ENCODE measurements at places on chromosomes 12 and 14.
A peak's percentile ranks its signal among the peaks of the same experiment; 100 is the strongest.

- DNase-seq = peak; percentile 64
These were observed 58.0 kb downstream of the FAR2 start for GRCh38 chr12:29207120-29207519.

- DNase-seq = no peak
These were observed 122.5 kb downstream of the CAND1 start for GRCh38 chr12:67391656-67392055.

DNA sequence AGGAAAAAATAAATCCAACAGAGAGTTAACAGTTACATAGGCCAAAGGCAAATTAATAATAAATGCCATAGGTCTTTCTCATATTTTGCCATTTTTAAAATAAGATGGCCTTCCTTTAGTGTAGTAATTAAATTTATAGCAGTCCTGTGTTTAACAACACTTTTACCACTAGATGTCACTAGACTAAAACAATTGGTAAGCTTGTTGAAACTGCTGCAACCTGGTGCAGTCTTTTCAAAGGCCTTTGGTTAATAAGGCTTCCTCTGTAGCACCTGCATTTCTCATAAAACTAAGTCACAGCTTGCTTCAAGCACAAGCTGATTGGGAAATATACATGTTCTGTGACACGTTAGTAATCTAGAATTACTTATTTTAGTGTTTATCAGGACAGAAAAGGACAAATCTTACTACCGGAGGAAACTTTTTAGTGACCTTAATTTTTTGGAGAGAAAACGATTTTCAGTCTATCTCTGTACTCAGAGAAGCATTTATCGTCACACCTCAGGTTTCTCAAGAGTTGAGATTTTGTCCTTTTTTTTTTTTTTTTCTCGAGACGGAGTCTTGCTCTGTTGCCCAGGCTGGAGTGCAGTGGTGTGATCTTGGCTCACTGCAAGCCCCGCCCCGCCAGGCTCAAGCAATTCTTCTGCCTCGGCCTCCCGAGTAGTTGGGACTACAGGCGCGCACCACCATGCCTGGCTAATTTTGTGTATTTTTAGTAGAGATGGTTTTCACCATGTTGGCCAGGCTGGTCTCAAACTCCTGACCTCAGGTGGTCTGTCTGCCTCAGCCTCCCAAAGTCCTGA, 20.0 kb downstream of the BORCS5 start:
- DNase-seq = peak; percentile 86

GRCh38 chr12:51823875-51824565, 24.5 kb downstream of the FIGNL2 start:
- DNase-seq = peak; percentile 81

- no peak for DNase-seq
These were observed 154.5 kb upstream of the FKBP4 start for GRCh38 chr12:2640281-2640680.

- no peak for DNase-seq
These were observed 217.9 kb downstream of the PIK3C2G start for GRCh38 chr12:18479256-18479655.

GRCh38 chr14:32366256-32366879, 37.3 kb downstream of the AKAP6 start:
- DNase-seq = no peak

GRCh38 chr14:50091240-50091913, 25.0 kb downstream of the VCPKMT start:
- DNase-seq = no peak

GRCh38 chr12:49052451-49053208, 8.0 kb downstream of the KMT2D start:
- no peak for DNase-seq

- no peak for DNase-seq
These were observed 167.9 kb downstream of the PAX9 start for GRCh38 chr14:36829547-36829946.

DNA sequence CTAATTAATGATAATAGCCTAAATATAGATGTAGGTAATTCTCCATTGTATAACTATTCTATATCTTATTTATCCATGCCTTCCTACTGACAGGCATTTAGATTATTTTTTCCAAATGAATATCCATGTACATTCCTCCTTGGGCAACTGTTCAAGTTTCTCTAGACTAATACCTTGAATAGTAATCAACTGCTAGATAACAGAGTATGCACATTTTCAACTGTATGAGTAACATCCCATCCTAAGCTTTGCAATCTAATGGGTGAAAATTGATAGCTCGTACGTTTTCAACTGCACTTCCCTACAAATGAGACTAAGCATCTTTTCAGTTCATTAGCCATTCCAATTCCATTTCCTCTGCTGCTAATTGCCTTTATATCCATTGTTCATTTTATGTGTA, 37.0 kb downstream of the YAF2 start:
- DNase-seq = no peak

GRCh38 chr12:95304673-95305198, 87.1 kb downstream of the VEZT start:
- no peak for DNase-seq

DNA sequence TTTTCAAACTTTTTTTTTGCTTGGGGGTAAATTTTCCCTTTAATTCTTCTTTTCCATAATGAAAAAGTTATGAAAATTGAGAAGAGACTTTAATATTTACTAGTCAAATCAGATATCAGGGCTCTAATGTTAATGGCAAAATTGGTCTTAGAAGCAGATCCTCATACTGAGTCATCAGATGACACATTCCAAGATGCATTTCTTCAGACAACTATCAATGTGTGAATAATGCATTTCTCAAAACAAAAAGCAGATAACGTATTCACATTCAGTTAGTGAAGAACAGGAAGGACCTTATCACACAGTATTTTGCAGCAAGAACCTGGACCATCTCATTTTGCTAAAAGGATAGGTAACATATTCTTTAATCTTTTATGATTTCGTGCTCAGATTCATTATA, 130.7 kb downstream of the GPHN start:
- peak; percentile 52 for DNase-seq

GRCh38 chr12:9895215-9895971, 14.1 kb downstream of the KLRF2 start:
- DNase-seq = no peak

DNA sequence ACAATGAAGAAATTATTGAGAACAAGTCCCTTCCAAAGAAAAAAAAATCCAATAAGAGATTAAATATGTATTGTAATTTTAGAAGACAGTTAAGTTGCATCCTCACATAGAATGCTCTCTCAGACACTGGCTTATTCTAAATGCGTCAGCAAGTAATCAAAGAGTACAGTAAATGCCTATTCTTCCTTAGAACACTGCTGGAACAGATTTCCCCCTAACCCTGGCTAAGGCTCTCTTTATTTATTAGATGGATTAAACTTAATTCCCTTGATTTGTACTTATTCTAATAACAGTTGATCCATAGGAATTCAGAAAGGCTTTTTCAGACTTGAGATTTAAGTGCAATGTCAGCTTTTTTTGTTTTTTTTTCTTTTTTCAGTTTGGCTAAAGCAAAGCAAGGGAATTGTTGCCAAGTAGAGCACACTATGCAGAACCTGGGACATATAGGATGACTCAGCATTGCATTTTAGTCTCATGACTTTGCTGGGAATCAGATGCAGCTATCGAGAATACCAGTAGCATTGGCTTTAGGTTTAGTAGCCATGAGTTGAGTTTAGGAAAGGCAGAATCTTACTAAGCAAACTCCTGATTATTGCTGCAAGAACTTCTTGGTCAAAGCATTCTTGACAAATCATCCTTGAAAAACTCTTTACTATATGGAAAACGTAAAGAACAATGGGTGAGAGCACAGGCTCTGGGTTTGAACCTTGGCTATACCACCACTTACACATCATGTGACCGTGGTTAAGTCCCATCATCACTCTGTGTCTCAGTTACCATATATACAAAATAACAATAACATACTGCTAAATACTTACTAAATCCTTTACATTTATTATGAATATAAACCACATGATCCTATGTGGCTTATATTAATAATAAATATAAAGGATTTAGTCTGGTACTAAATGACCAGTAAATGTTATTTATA, 26.7 kb downstream of the MED21 start:
- DNase-seq = peak; percentile 30

GRCh38 chr14:39768589-39768988, 336.4 kb upstream of the FBXO33 start:
- DNase-seq = no peak

GRCh38 chr14:67195279-67195678, 6.0 kb downstream of the GARIN2 start:
- DNase-seq = no peak

DNA sequence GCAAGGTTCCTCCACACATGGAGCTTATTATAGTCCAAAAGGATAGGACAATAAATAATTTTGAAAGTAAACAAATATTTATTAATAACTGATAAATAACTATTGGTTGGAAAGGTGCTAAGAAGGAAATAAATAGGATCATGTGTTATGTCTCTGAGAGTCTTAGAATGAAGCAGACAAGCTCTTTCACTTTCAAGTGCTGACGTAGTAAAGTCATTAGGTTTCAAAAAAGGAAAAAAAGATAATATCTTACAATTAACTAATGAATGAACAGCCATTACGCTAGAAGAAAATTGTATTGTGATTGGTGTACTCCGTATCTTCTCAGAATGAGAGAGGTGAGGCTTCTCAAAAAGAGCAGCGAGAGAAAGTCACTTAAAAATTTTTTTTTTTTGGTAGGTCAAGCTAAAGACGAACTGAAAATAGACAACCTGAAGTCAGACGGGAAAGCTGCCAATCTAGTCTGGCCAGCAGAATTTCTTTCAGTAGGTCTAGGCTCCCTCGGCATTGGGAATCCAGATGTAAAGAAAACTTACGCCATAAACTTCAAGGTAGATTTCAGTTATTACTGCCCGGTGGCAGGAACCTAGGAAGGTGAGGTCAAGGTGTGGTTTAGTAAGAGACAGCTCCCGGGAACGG, 583 bp upstream of the LEMD3 start:
- no peak for DNase-seq

- DNase-seq = no peak
These were observed 67.2 kb upstream of the FAM181A start for GRCh38 chr14:93859957-93860356.

GRCh38 chr12:89504560-89505346, 19.8 kb downstream of the GALNT4 start:
- DNase-seq = no peak

- DNase-seq = no peak
These were observed 19.1 kb upstream of the ACVR1B start for GRCh38 chr12:51932218-51933076.

DNA sequence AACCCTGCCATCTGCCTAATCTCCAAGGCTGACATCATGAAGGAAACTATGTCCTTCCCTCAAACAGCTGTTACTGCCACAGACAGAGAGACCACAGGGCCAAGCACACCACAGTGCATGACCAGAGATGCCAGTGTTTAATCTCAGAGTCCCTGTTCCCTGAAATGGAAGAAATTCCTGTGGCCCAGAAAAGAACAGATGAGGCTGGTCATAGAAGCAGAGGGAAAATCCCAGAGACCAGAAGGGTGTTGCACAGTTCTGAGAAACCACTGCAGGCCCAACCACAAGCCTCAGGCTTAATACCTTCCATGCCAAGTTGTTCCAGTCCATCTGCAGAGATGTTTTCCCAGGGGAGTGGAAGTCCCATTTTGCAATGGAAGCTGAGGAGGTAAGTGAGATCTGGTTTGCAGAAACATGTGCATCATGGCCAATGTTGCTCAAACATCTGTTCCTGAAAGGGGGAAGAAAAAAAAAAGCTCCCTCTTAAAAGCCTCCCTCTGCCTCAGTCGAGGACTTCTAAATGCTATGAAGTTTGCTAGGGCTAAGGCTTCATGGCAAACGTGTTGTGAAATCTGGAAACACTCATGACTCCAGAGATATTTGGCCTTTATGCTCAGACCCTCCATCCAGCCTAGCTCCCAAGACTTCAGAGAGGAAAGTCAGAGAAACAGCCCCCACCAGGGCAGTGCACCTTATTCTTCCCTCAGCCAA, 98.6 kb downstream of the SCARB1 start:
- DNase-seq = no peak

- DNase-seq = no peak
These were observed 4.8 kb upstream of the ING4 start for GRCh38 chr12:6667559-6668210.

DNA sequence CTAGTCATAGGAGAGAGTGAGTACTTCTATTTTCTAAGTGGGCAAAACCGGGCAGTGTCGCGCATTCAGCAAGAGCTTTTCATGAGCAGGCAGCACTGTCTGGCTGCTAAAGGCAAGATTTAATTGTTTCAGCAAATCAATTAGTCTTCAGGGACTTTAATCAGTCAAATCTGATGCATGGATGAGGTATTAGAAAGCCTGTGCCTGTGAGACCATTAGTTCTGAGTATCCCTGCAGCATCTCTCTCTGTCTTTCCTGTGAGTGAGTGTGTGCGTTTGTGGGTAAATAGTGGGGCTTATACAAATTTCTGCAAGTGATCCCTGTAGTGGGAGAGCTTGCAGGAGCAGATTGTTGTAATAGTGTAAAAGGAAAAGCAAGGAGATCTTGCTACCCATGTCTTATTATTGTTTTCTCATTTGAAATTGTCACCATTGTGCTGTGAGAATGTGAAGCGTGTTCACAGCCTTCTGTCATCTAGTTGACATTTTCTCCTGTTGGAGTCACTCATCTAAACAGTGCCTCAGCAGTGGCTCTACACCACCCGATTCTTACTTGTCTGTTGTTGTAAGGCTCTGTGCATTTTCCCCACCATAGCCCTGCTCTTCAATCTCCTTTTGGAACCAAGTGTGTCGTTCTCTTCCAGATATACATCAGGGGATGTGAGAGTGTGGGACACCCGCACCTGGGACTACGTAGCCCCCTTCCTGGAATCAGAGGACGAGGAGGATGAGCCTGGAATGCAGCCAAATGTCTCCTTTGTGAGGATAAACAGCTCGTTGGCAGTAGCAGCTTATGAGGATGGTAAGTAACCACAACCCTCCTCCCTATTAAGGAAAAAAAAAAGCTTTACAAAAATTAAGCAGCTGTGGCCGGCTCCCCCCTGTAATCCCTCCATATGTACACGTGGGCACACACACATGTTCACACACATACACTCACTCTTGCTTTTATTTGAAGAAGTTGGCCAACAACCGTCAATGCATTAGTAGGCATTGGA, 53.6 kb downstream of the FBXW8 start:
- DNase-seq = no peak

GRCh38 chr12:87116780-87117179, 860.6 kb upstream of the MGAT4C start:
- DNase-seq = no peak

GRCh38 chr14:92633274-92633616, 115.2 kb downstream of the LGMN start:
- DNase-seq = no peak

- no peak for DNase-seq
These were observed 2.1 kb downstream of the SLC6A12 start for GRCh38 chr12:211639-212414.

- DNase-seq = peak; percentile 56
These were observed 143.2 kb downstream of the SYNE2 start for GRCh38 chr14:63996016-63996415.

DNA sequence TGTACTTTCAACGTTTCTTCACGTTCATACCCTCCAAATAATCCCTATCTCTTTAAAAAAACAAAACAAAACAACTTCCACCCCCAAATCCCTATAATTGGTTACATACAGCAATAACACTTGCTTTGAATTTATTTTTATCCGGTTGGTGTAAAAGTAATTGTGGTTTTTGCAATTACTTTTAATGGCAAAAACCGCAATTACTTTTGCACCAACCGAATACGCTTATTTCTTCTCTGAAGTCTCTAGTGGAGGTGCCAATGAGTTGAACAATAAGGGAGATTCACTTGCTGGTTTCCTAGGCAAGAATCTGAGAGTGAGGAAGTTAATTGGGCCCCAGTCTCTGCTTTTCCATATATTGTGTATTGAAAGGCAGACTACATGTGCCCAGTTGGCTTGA, 133.3 kb downstream of the DACT1 start:
- no peak for DNase-seq

All from dermis blood vessel endothelial cell (primary cell).